ENCODE measurements at places on chromosomes 3 and 15.

DNA sequence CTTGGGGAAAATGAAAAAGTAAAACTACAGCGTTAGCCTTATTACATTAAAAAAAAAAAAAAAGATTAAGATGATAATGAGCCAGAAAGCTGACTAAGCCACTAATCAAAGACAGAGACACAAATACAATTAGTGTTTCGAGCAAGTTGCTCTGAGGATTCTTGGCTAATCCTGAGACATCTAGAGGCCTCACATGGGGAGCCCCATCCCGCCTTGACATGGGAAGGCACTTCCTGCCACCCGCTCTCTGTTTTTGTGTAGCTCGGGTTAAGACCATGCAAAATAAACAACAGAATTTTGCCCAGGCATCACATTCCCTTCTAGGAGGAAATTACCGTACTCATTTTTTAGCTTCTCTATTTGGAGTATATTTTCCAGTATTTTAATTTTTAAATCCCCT, 15.3 kb downstream of the HESX1 start:
- DNase-seq: no peak

DNA sequence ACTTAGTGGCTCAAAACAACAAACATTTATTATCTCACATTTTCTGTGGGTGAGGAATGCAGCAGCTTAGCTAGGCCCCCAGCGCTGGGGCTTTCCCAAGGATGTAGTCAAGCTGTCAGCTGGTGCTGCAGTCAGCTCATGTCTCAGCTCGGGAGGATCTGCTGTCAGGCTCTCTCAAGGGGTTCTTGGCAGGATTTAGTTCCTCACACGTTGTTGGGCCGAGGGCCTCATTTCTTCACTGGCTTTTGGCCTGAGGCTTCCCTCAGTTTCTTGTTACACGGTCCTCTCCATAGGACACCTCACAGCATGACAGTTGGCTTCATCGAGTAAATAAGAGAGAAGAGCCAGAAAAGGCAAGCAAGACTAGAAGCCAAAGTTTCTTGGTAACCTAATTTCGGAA, 13.7 kb upstream of the U2SURP start:
- no peak for DNase-seq

DNA sequence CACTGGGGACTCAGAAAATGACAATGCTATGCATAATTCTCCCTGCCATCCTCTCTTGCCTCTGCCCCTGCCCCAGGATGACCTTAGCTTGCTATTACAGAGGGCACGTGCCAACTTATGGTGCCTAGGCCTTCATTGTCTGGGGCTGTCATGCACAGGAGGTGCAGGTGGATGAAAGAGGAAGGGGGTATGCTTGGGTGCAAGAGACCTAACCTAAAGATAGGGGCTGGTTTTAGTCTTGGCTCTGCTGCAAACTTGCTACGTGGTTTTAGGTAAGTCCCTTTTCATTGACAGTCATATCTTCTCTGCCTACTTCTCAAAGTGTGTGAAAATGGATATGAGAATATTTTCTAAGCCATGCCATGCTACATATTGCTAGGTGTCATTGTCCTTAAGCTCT, 161.3 kb downstream of the EPHB1 start:
- no peak for DNase-seq

GRCh38 chr3:61288446-61288845, 37.2 kb upstream of the FHIT start:
- no peak for DNase-seq

GRCh38 chr15:68053701-68054627, at the start of gene PIAS1:
PIAS1 (plus strand) TSS chr15:68054315; CDS start chr15:68054327, 12 bp downstream.
- peak; percentile 97 for DNase-seq

DNA sequence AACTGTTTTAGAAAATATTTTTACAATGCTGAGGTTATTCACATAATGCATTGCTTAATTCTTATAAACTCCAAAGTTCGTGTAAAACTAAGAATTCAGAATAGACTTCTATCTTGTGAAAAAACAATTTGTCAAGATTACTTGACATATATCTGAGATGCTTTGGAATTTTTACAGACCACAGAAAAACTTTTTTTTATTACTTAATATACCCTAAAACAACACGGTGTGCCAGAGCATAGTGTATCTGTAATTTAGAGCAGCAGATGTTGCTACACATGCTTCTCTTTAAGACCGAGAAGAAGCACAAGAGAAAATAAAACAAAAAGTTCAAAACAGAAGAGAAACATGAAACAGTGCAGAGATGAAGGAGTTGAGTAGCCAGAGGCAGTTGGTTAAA, 26.4 kb downstream of the ASB7 start:
- DNase-seq: no peak

GRCh38 chr3:154188437-154188836, 67.2 kb downstream of the ARHGEF26 start:
- DNase-seq: peak; percentile 53

GRCh38 chr3:171168086-171168485, 141.6 kb upstream of the SLC2A2 start:
- DNase-seq: peak; percentile 33

- no peak for DNase-seq
Measured at GRCh38 chr15:90338532-90338931, 13.6 kb upstream of the ZNF774 start.

- DNase-seq: no peak
Measured at GRCh38 chr15:62672268-62672667, 370.3 kb upstream of the TPM1 start.

GRCh38 chr15:65333856-65334255, 29.4 kb downstream of the RNU5B-1 start:
- DNase-seq: no peak

DNA sequence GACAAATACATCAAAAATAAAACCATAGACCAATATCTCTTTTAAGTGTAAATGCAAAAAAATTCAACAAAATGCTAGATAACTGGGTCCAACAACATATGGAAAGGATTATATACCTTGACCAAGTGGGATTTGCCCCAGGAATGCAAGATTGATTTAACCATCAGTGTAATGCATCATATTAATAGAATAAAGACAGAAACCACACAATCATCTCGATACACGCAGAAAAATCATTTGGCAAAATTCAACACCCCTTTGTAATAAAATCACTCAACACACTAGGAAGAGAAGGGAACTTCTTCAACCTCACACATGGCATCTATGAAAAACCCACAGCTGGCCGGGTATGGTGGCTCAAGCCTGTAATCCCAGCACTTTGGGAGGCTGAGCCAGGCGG, 19.5 kb downstream of the GREM1 start:
- no peak for DNase-seq
